ENCODE measurements at places on chromosomes 3 and 15.

- DNase-seq, result no peak
Observed at GRCh38 chr15:101813803-101814534, 2.0 kb downstream of the OR4F15 start.

- no peak for DNase-seq
Observed at GRCh38 chr3:53630547-53630946, 136.1 kb downstream of the CACNA1D start.

DNA sequence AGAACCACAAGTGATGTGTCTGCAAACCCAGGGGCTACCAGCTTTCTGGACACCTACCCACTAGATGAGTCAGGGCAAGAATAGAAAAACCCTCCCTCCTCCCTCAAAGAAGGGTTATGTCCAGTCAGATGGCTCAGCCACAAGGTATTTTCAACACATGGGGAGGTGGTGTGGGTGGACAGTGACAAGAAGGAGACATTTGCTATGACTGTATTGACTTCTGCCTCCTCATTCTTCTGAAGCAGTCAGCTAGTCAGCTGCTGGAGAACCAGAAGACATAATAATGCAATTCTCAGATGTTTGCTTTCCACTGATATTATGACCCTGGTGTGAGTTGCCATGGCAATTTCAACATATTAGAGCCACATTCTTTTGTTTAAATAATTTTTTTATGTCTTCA lies 66.7 kb upstream of the GOLGA8B start:
- no peak for DNase-seq

- DNase-seq, result no peak
Observed at GRCh38 chr3:180825964-180826363, 86.5 kb upstream of the FXR1 start.

DNA sequence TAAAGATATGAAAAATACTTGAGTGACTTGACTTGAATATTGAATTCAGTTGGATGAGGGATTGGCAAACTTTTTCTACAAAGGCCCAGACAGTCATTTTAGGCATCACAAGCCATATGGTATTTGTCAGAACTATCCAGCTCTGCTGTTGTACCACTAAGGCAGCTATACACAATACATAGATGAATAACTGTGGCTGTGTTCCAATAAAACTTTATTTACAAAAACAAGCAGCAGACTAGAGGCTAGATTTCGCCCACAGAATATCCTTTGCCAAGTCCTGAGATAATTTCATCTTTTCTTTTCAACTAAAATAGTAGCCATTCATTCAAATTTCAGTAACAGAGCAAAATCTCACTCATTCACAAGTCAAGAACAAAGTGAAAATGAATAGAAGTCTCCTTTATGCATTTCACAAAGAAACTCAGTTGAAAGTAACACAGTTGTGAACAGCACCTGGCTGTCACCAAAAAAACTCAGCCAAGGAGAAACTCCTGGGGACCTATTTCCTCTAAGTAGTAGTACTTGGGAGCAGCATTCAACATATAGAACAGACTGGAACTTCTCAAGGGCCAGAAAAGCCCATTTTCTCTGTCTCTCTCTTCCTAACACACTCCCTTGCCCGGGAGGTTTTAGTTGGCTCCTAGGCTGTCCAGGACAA lies 56.3 kb downstream of the OSBPL10 start:
- DNase-seq, result no peak

DNA sequence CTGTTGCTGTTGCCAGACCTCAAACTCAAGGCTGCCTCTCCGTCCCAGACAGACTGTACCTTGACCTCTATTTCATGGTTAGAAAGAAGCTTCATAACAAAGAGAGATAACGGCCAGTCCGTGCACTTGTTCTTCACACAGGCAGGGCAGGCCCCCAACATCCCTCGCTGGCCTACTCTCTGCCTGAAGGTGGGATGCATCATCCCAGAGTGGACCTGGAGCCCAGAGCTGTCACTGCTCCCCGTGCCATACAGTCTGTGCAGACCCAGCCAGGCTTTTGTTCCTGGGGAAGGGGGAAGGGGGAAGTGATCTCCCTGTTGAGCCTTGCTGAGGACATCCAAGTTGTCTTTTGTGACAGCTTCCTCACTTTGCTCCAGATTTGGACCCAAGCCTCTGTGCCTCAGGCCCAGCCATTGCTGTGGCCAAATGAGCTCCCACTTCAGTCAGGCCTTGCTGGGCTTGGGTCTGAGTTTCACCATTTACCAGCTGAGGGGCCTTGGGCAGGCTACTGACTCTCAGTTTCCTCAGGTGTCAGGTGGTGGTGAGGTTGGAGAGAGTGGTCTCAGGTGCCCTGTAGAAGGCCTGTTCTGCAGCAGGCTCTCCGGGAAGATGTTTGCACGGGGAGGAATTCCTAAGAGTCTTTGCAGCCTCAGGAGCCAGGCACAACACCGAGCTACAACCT lies 141.6 kb downstream of the DNAJB8 start:
- no peak for DNase-seq

- no peak for DNase-seq
Observed at GRCh38 chr15:65306551-65306950, 2.1 kb downstream of the RNU5B-1 start.

GRCh38 chr3:8451696-8452095 lies 49.9 kb upstream of the LMCD1 start:
- DNase-seq, result no peak
